ENCODE measurements at places on chromosomes 7 and 10. TPM values are rescaled to one million over a fixed set of nuclear protein-coding genes. Genes with fewer than 3 reads are reported as not detected.

The RARRES2 gene
- not detected for total RNA-seq

- DNase-seq, result no peak
These were observed 270.5 kb downstream of the SKAP2 start for GRCh38 chr7:26593896-26594295.

The CFAP58 gene
- total RNA-seq, result 0.34 TPM

GRCh38 chr10:79253704-79254103 lies 93.6 kb upstream of the PPIF start:
- no peak for DNase-seq

GRCh38 chr10:118978316-118978997 lies 51.1 kb upstream of the NANOS1 start:
- no peak for DNase-seq

- DNase-seq, result peak; percentile 82
These were observed at the start of gene COA1 for GRCh38 chr7:43729214-43729923. Gene COA1, minus strand, starts transcription at chr7:43729523. Its CDS starts 80,909 bp downstream, at chr7:43648614.

The DNTT gene
- not detected for total RNA-seq

- no peak for DNase-seq
These were observed 26.3 kb downstream of the FIGNL1 start for GRCh38 chr7:50423860-50424259.

Measured in activated naive CD8-positive, alpha-beta T cell treated with anti-CD3 and anti-CD28 coated beads for 36 hours (primary cell).